Stimulated activated CD4-positive, alpha-beta T cell treated with anti-CD3 and anti-CD28 coated beads, Interleukin-12 subunit alpha, Interleukin-12 subunit beta, amount 100 ng/mL, for 48 hours (primary cell): ENCODE measurements at places on chromosomes 2 and 18.

DNA sequence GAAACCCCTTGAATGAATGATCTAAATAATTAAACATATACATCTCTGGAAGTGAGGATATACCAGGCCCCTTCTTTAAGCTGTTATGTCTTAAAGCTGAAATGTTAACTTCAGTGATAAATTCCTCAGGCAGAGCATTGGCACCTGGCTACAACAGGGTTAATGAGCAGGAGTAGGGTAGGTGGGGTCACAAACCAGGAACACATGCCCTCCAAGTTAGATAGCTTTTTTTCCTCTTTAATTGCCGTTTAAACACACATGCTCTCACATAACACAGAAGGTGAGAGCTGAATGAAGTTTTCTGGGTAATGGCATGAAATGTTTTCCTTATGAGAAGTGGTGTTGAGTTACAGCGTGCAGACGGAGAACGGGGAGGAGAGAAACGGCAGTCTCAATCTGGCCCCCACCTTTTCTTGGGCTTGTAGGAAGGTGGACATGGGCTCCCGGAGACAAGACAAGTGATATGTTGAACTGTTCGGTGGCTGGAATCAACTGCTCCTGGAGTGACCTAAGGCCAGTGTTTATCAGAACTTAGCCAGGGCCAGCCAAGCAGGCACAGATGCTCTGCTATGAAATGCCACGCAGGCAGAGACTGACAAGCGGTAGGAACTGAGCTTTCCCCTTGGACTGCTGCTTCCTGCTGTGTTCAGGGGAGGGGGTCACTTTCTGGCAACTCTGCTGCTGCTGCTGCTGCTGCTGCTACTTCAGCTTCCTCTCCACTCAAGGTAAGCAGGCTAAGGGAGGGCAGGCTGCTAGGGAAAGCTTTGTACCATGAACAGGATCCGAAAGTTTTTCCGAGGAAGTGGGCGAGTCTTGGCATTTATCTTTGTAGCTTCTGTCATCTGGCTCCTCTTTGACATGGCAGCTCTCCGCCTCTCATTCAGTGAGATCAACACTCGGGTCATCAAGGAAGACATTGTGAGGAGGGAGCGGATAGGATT, at the start of gene GALNT5:
GALNT5 (plus strand) TSS at position 394 of the 941 bp plus-strand sequence; CDS start at position 772, 378 bp downstream.
- no peak for DNase-seq

- DNase-seq: no peak
Observed at GRCh38 chr18:76498064-76498463, 3.0 kb upstream of the ZNF516 start.

DNA sequence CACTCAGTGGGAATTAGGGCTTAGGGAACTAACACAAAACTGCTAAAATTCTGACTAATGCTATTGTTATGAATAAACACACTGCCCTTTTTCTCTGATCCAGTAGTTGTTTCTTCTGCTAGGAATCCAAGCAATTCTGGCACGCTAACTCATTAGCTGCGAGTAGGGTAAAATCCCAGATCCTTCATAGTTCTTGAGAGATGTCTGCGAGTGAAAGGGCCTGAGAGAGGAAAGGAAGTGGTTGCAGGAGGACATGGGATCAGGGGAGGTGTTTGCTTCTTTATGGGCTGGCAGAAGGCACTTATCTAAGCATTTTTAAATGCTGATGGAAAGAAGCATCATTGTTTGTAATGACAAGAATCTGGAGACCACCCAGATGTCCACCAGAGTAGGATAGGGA, 9.4 kb downstream of the MAP3K19 start:
- DNase-seq: no peak

- no peak for DNase-seq
Observed at GRCh38 chr2:223297788-223298187, 245.8 kb downstream of the KCNE4 start.

DNA sequence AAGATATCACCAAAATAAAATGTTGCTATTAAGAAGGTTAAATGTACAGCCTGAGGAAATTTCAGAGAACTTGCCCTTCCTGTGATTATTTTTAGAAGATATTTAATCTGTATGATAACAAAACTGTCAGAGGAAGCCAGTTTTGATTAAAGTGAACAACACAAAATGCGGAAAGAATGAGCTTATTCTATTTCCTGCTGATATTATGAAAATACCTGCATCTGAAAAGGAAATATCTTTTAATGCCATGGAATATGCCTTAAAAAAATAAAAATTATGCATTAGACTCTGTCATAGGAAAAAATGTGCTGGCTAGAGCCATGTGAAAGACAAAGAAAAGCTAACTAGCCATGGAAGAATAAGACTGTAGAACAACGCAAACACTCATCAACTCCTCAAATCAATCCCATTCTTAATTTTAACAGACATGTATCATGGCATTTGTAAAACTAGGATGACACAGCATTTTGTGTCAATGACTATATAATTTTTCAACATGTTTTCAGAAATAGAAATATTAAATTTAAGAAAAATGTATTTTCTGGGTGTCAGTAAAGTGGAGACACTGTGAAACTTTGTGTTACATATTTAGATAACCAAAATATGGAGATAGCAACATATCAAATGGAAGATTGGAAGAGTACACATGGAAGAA, 1768.2 kb downstream of the SUCLG1 start:
- no peak for DNase-seq

- DNase-seq: no peak
Observed at GRCh38 chr2:161713706-161714105, 89.5 kb downstream of the SLC4A10 start.

DNA sequence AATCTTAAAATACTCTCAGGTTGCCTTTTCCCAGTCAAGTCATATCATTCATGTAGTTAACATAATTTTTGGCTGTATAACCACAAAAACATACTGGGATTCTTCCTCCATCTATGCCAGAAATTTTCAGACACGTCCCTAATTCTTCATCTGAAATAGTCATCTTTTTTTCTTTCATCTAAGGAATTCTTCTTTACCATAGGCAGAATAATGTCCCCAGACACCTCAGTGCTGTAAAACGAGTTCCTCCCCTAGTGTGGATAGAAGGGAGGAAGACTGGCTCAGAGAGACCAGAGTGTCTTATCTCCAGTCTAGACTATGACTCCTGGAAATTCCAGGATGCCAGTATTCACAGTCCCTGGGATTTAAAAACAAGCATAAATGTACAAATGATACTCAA, 127.8 kb downstream of the MREG start:
- DNase-seq: no peak

DNA sequence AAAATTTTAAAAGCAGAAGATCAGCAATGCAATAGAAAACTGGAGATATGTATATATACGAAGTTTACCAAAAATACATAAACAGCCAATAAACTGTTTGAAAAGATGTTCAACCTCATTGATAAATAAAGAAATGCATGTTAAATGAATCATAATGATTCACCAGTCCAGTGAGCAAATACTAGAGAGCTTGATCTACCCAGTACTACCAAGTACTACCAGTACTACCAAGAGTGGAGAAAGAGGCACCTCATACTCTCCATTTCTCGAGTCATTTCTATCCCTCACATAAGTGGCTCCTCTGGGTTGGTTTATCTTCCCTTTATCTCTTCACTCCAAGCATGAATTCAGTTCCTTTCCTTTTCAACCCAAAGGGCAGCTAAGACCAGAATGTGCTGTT, 138.9 kb downstream of the MREG start:
- no peak for DNase-seq

DNA sequence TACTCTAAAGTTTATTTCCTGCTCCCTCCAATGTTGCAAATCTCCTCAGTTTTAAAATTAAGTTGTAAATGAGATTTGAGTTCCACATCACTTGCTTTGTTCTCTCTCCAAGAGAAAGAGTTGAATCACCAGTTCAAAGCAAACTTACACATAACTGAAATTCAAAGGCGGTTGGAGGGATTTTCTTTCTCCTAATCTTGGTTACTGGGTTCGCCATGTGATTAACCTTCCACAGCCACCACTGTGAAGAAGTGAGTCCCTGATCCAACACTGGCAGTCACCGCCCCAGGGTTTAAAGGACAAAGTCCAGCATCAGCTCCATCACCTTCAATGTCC, 247.1 kb downstream of the MYCN start:
- no peak for DNase-seq

DNA sequence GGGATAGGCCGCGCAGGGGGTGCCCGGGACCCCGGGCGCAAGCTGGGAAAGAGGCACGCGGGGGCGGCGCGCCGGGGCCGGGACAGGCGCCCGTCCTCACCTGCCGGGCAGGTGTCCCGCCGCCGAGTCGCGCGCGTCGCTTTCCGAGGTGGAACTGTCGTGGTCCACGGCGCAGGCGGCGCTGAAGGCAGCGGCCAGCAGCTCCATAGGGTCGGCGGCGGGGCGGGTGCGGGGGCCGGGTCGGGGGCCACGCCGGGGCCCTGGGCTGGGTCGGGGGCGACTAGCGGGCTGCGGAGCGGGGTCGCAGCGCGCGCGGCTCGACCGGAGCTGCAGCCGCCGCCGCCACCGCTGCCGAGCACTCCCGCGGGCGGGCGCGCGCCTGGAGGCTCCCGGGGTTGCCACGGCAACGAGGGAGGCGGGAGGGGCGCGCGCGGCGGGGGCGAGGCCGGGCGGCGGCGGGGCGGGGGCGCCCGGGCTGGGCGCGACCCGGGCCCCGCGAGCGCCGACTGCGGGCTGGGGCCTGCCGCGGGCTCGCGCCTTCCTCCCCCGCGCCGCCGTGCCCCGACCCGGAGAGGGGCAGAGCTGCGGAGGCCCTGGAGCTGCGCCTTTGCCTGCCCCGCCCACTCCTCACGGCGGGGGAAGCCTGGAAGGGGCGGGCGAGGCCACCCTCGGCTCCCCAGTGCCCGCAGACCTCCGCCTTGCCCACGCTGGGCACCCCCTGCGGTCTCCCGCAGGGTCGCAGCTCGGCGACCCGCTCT, 57.9 kb downstream of the SNORC start:
- DNase-seq: no peak

DNA sequence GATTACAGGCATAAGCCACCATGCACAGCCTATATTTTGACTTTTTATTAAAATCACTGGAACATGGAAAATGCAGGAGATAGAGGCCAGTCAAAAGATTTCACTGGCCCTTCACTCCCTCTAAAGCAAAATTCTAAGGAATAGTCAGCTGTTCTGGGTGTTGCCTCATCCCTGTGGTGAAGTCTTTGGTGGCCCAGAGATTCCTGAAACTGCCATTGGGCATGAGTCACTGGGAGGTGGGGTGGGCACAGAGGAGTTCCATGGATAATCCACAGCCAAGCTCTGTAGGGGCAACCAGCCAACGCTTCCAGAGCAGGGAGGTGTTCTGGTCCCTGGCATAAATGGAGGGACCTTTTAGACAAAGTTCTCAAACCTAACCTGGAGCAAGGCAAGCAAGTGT, 89.7 kb upstream of the TTC39C start:
- no peak for DNase-seq

- DNase-seq: no peak
Observed at GRCh38 chr2:50613161-50613560, 418.8 kb downstream of the NRXN1 start.

DNA sequence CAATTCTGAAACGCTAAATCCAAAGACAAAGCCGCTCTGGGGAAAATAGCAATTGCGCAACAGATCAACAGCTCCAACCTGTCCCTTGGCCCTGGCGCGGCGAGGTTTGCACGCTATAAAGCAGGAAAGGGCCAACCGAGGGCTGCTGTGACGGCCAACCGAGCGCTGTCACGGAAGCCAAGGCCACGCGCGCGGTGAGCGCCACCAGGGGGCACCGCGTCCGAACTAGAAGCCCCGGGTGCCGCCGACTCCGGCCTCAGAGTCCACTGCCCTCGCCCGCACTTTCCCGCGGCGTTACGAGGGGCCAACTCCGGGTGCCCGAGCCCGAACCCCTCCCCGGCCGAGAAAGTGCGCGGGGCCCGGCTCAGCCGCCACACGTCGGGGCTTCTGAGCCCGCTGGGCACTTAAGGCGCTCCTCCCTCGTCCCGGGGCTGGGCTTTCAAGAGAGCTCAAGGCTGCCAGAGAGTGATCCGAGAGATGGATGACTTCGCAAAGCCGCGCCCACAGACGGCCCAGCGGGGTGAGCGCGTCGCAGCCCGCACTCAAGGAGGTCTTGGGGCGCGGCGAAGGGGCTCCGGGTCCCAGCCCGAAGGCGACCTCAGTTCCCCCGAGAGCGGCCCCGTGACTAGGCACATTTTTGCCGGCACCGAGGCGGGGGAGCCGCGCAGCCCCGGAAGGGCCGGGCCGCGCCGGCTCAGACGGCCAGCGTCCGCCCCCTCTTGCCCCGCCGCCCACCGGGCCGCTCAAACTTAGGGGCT, 897 bp downstream of the NFE2L2 start:
- DNase-seq: peak; percentile 88

DNA sequence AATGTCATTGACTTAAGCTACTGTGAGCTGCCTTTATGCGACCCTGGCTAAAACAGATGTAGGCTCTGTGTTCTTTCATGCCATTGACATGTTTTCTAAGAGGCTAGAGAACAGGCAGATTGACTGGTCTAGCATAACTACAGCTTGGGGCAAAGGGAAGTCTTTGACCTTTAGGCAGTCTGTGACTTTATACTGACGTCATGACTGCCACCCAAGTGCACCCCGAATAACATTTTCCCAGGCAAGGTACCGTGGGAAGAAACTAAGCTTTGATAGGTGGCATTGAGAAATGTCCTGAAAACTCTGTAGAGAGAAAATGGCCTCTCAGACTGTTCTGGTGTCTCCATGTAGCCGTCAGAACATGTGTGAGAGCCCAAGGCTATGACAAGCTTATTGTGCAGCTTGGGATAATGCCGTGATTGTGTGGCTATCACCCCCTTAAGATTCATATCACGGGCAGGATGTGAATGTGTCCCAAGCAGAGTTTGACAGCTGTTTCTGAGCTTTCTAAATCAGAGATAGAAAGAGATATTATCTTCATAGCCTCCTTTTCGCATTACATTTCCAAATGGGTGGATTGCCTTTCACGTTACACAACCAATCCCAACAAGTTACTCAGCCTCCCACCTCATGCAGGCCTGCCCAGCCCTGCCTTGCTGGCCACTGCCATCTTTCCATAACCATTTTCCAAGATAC, 672.2 kb upstream of the ACVR2A start:
- DNase-seq: no peak

DNA sequence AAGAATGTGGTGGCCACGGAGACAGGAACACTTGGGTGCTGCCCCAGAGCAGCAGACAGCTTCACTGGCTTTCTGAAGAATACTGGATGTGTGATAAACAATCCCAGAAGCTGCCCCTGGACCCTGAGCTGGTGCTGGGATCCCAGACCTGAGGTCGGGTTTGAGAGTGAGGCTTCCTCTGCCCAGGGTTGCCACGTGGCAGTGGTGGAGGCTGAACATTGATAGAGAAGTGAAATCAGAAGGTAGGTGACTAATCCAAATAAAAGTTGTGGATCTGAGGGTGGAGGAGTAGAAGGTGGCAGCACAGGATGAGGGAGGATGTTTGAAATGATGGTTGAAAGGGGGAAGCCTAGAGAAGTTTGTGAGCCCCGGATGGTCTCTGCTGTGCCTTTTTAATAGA, 64.0 kb downstream of the FMNL2 start:
- no peak for DNase-seq

DNA sequence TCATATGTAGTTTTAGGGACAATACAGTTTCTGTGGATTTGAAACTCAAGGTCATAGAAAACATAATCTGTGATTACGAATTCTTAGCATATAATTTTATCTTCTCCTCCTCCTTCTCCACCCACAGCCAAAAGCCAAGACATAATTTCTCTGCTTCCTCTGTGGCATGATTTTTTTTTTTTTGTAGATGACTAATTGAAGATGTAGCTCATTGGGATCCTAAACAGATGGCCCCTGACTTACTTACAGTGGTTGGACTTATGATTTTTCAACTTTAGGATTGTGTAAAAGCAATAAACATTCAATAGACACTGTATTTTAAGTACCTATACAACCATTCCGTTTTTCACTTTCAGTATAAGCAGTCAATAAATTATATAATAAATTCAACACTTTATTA, 42.3 kb downstream of the FSIP2 start:
- DNase-seq: no peak
